CD4-positive, alpha-beta T cell treated with Interleukin-21 for 1 hour (primary cell): ENCODE measurements at places on chromosomes 4 and X.

- no peak for DNase-seq
These were observed 65.5 kb upstream of the SLC34A2 start for GRCh38 chr4:25590171-25590570.

- no peak for DNase-seq
These were observed 27.7 kb downstream of the FBXO8 start for GRCh38 chr4:174255786-174256185.

DNA sequence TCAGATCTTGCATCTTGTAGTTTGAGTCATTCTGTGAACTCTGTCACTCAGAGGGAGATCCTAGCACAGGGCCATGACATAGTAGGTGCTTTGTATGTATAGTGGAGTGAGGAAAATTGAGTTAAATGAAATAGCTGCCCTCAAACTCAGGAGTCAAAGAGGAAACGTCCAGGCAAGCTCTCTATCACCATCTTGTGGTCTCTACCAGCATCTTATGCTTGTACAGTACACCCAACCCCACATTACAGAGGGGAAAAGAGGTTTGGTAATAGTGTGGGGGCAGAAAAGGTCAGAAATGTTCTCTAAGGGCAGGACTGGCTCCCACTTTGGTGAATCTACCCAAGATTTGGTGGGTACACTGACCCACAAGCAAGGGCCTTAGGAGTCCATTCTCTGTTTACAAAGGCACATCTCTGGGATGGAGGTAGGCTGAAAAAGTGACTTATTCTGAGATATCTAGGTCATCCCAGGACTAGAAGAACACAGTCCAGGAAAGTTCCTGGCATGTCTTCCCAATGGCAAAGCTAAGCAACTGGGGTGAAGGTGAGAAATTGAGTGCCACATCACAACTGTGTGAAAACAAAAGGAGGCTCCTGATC, 131.8 kb downstream of the OR13H1 start:
- no peak for DNase-seq

DNA sequence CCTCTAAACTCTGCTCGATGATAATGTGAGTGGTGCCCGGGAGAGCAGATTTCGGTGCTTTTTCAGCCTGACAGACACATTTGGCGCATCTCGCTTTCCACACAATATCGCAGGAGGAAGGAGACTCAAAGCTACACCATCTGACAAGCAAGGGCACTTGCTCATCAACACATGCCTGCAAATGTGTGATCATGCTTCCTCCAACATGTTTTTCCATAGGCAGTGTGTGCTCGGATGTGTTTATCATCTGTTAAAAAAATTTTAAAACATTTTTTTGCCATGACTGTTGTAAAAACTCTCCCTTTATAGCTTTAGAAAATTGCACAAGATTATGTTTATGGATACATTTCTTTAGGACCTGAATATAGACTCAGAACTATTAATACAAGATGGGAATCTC, 170.3 kb upstream of the PUDP start:
- no peak for DNase-seq

DNA sequence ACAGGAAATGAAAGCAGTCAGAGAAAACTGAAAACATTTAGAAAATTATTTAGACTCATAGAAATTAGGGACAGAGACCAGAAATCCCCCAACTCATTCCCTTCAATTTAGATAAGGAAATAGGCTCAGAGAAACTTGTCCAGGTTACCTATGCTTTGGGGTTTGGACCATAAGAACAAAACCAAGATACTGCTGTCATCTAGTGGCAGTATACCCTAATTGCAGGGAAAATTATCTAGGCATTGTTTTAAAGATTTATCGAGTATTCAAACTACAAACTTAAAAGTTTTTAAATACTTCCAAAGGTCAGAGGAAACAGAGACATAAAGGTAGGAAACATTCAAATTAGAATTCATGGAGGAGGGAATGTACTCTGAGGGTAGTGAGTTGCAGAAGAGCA, 67.0 kb upstream of the KLHL13 start:
- no peak for DNase-seq

DNA sequence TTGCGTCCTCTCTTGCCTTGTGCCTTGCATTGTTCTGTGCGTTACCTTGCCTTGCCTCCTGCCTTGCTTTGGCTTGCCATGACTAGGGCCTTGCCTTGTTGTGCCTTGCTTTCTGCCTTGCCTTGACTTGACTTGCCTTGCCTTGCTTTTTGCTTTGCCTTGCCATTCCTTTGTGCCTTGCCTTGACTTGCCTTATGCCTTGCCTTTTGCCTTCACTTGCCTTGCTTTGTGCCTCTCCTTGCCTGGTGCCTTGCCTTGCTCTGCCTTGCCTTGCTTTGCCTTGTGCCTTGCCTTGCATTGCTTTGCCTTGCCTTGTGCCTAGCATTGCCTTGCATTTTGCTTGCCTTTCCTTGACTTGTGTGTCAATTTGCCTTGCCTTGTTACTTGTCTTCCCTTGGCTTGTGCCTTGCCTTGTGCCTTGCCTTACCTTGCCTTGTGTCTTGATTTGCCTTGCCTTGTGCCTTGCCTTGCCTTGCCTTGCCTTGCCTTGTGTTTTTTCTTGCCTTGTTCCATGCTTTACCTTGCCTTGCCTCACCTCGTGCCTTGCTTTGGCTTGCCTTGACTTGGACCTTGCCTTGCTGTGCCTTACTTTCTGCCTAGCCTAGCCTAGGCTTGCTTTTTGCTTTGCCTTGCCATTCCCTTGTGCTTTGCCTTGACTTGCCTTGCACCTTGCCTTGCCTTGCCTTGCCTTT, 95.8 kb downstream of the TAB3 start:
- DNase-seq = no peak

DNA sequence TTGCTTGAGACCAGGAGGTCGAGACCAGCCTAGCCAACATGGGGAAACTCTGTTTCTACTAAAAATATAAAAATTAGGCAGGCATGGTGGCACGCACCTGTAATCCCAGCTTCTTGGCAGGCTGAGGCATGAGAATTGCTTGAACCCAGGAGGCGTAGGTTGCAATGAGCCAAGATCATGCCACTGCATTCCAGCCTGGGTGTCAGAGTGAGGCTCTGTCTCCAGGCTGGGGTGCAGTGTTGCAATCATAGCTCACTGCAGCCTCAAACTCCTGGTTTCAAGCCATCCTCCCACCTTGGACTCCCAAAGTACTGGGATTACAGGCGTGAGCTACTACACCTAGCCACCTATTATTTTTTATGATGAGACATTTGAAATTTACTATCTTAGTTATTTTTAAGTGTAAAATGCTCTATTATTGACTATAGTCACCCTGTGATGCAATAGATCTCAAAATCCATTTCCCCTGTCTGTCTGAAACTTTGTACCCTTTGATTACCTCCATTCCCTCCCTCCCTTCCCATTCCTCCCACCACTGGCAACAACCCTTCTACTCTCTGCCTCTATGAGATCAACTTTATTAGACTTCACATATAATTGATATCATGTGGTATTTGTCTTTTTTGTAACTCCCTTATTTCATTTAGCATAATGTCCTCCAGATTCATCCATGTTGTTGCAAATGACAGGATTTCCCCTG, 23.4 kb downstream of the HMGB3 start:
- DNase-seq = no peak

GRCh38 chr4:101655005-101655404, 135.5 kb upstream of the BANK1 start:
- no peak for DNase-seq

DNA sequence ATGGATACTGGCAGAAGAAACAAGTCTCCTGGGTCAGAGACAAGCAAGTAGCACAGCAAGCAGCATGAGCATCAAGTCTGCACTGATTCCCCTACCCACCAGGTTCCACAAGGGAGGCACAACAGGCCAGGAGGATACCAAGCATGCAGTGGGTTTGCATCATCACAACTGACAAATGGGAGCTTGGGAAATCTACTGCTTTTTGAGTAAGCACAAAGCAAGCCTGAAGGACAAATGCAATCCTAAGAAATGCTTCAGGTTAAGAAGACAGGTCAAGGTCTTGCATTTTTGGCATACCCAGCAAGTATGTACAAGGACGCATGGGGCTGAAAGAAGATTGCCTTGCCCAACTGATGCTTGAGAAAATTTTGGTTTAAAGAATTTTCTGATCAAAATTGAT, 279.6 kb downstream of the PDGFC start:
- no peak for DNase-seq

DNA sequence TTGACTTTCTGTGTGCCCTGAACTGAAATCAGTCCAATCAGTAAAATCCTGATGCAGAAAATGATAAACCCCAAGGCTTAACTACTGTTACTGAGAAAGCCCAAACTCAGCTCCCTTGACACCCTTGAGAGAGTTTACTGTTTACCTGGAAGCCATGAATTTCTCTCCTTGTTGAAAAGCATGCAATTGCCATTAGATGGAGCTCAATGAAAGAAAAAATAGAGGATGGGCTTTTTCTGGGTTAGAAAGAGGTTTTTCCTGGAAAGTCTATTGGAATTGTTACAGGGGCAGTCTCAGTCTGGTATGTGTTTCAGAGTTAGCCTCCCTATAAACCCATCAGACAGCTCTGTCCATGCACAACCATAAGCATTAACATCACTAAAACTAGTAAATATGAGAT, 66.4 kb upstream of the C4orf54 start:
- DNase-seq = no peak

- no peak for DNase-seq
These were observed 60.9 kb downstream of the RTL9 start for GRCh38 chrX:110419512-110419911.

- DNase-seq = no peak
These were observed 4.4 kb downstream of the SORCS2 start for GRCh38 chr4:7196736-7197135.

DNA sequence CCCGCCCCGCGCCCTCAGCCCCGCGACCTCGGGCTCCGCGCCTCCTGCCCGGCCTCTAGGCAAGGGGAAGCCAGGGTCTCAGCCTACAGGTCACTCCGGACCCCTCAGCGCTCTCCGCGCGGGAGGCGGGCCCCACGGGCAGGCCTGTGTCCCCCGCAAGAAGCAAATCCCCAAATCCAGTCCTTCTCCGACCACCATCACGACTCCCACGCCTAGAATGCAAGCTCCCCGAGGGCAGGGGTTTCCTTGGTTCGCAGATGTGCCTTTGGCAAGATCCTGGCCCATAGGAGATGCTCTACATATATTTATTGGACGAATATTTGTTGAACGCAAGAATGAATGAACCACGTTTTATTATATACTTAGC, 260 bp upstream of the CCDC149 start:
- no peak for DNase-seq

DNA sequence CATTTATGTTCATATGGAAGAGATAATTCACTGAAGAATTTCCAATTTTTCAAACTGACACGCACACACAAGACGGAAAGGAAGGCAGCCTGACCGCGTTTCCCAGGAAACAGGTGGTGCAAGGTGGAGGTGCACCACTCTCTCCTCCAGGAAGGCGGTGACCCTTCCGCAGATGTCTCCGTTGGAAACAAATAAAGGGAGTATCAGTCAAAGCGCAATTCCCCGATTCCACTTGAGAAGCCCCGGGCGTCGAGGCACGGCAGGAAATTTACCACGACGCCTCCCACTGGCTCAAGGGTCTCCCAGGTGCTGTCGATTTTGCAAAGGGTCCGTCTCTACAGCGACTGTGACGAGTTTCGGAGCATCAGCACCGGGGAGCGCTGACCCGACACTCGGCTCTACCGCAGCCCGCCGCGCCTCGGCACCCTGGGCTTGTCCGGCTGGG, 770 bp upstream of the TIGD2 start:
- no peak for DNase-seq

GRCh38 chr4:137997496-137997895, 244.7 kb downstream of the SLC7A11 start:
- DNase-seq = no peak

DNA sequence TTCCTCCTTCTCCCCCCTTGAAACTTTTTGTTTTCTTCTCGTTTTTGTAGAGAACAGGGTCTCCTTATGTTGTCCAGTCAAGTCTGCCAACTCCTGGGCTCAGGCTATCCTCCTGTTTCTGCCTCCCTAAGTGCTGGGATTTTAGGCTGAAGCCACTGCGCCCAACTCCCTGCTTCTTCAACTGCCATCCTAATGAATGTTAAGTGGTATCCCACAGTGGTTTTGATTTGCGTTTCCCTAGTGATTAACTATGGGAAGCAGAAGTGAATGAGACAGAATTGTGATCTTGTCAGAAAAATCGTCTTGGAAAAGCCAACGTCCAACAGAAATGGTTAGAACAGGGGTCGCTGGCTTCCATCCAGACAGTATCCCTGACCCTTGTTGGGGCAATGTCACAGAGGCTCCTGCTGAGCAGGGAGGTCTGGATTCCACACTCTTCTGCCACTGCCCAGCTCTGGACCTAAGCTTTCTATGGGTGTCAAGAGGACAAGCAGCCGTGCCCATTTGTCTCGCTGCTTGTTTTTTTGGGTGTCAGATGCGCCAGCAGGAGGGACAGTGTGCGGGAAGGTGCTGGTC, 869 bp upstream of the ADD1 start:
- no peak for DNase-seq

DNA sequence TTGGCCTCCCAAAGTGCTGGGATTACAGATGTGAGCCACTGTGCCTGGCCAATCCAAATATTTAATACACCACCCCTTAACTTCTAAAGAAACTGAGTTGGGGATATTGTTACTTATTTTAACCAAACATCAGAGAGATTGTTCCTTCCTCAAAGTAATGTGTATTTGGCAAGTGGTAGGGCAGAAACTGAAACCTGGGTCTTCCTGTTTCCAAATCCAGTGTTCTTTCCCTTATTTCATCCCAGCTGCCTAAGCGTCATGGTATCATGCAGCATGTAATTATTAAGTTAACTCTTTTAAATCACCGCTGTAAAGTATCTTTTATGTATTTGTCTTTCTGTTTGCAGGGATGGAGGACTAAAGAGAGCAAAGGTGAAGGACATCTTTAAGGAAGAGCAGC, 68.4 kb downstream of the GPAT3 start:
- no peak for DNase-seq

GRCh38 chrX:92232182-92232581, 453.0 kb downstream of the PCDH11X start:
- DNase-seq = no peak

GRCh38 chr4:124055896-124056295, 656.6 kb downstream of the ANKRD50 start:
- no peak for DNase-seq

GRCh38 chrX:34810364-34810763, 132.2 kb upstream of the FAM47B start:
- DNase-seq = no peak

GRCh38 chr4:171588764-171589163, 224.4 kb upstream of the GALNTL6 start:
- no peak for DNase-seq

- no peak for DNase-seq
These were observed 793.9 kb downstream of the ADGRL3 start for GRCh38 chr4:61994036-61994435.

DNA sequence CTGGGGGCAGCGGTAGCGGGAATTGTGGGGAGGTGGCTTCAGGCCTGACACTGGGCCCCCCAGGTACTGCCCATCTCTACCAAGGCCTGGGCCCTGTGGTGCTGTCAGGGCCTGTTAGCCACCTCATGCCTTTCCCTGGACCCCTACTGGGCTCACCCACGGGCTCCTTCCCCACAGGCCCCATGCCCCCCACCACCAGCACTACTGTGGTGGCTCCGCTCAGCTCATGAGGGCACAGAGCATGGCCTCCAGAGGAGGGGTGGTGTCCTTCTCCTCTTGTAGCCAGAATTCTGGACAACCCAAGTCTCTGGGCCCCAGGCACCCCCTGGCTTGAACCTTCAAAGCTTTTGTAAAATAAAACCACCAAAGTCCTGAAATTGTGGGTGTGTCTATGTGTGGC, 7.5 kb downstream of the GATA1 start:
- no peak for DNase-seq

- no peak for DNase-seq
These were observed 222.3 kb upstream of the HS3ST1 start for GRCh38 chr4:11650801-11651596.
